OCI-M1 (cell line): ENCODE measurements at places on chromosomes 2 and 18.

DNA sequence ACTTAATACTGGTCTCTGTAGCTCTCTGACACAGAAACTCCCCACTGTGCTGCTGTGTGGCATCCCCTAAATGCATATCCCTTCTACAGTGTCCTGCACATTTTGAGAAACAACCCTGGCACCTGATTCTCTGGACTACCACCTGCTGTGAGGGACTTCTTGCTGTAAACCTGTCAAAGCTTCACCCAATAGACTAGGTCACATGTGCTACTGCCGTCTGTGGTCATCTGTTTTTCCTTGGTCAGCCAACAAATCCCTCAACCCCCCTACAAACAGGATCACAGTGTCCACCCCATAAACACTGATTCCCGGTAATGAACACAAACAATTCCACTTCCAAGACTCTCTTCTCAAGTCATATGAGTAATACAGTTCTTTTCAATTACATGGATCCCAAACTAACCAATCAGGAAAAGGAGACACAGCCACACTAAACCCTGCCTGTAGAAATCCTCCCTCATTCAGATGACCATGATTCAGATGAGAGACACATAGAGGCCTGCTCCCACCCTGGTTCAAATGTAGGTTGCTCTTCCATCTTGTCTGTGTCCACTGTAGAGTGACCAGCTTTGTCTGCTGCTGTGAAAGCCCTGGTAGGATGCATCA lies 1157.4 kb downstream of the RPIA start:
- no peak for DNase-seq

DNA sequence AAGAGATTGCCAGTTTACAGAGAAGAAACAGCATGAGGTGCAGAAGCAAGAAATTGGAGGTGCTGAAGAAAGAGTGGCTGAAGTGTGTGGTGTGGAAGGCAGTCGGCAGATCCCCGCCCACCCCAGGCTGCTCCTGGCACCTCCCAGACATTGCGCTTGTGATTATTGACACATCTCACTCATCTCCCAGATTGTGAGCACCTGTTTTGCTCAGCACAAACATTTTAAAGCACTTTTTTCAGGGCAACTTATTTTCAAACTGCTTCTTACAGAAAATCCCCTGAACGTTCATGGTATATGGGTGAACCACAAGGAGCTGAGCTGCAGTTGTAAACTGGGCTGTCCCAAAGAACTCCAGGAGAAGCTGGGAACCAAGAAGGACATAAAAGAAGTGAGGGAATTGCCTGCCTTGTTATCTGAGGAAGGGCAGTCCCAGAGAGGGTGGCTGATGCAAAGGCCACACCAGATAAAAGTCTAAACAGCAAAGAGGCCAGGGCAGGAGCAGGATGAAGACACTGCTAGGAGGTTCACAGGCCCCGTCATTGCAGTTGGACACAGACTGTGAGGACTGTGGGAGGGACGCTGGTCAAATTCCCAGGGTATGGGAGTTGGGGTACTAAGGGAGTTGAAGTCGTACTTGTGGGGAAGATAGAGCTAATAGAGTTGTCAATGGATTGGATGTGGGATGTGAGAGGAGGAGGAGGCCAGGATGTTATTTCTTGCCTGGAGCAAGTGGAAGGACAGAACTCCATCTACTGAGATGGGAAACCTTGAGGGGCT lies 65.1 kb downstream of the INPP4A start:
- DNase-seq: peak; percentile 20

- DNase-seq: no peak
These were observed 122.3 kb downstream of the ATL2 start for GRCh38 chr2:38254796-38255195.

GRCh38 chr2:42828487-42829425 lies 36.4 kb upstream of the HAAO start:
- peak; percentile 77 for DNase-seq

GRCh38 chr2:1741851-1742250 lies 2.5 kb downstream of the PXDN start:
- DNase-seq: no peak

DNA sequence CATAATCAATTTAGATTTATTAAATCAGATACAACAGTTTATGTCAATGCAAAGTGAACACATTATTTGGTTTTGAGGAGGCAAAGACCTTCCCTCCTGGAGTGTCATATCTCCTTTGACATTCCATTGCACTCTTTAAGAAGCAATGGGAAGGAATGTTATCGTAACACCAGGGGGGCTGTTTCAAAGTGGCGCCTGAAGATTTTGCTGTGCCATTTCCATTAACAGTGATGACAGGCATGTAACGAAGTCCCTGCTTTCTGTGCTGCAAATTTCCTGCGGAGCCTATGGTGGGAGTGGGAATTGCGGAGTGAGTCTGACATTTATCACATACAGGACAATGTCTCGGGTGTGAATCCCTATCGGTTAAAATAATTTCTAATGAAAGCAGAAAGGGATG lies 499.6 kb upstream of the RAB6C start:
- no peak for DNase-seq

GRCh38 chr2:181984060-181984459 lies 1.6 kb upstream of the PPP1R1C start:
- peak; percentile 50 for DNase-seq

DNA sequence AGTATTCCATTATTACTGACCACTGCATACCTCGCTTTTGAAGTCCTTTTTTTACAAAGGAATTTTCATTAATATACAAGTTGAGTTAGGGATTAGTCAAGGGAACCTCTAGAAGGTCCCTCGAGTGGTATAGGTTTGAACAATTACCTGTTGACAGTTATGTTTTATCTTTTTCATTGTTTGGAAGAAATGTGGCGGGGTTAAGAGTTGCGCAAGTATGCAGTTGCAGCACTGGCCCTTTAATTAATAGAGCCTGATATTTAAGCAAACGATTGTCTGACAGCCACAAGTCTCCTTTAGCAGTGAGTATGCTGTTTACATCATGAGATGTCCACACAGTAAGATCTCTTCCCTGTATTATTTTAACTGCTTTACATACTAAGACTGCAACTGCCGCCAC lies 24.3 kb downstream of the KYNU start:
- no peak for DNase-seq

- no peak for DNase-seq
These were observed 671.0 kb upstream of the ACVR2A start for GRCh38 chr2:147173798-147174197.

DNA sequence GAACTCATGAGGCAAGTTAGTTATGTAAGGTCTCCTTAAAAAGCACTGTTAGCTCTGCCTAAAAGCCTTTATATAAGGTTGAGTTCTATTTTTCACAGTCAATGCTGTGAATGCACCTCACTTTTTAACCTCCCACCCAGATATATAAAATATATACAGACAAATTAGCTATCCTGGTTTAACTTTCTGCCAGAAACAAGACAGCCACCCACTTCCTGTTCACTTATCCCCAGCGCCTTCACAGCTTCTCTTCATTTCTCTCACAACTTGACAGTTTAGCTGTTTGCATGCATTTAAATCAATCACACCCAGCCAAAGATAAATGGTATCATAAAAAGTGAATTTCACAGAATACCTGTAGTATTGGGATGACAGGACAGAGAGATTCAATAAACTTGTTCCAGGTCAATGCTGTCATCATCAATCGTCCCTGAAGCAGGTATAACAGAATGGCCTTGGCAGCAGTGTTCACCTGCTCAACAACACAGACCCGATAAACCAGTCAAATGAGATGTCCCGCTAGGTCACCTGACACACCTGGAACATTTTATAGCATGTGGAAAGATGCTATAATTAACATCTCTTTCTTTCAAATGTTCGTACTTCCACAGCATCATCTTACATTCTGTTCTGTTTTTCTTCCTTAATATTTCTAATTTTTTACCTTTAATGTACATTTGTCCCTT lies 55.7 kb downstream of the RTTN start:
- DNase-seq: no peak

DNA sequence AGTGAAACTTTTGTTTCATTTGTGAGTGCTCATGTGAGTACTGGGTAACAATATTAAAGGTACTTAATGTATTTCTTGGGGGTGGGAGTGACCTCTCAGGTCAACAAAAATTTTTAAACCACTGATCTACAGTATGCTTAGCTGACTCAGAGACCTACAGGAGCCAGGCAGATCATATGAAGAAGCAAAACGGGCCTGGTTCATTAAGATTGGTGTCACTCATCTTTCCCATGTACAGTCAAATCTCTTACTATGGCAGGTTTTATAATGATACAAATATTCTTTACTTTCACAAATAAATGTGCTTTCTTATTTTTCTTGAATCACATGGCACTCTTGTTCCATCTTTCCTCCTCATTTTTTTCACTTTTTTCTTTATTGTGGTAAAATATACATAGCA lies 7.7 kb upstream of the TMSB10 start:
- peak; percentile 8 for DNase-seq

DNA sequence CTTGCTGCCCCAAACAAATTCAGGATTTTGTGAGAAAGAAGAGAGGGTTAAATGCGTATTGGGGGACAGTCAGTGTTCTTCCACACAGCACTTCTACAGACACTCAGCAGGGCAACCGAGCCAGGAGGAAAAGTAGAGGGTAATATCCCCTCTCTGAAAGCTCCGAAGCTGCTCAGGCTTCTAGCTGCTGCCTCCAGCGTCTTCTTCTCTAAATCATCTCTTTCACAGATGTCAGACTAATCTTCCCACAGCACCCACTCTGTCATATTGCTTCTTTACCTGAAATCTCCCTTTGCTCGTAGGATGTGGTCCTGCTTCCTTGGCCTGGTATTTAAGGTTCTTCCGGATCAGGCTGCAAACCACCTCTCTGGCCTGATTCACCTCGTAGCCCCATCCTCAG lies 117.6 kb upstream of the HAAO start:
- no peak for DNase-seq

GRCh38 chr2:2922156-2922555 lies 455.5 kb downstream of the EIPR1 start:
- no peak for DNase-seq

GRCh38 chr2:77013457-77013856 lies 508.7 kb downstream of the LRRTM4 start:
- peak; percentile 26 for DNase-seq

DNA sequence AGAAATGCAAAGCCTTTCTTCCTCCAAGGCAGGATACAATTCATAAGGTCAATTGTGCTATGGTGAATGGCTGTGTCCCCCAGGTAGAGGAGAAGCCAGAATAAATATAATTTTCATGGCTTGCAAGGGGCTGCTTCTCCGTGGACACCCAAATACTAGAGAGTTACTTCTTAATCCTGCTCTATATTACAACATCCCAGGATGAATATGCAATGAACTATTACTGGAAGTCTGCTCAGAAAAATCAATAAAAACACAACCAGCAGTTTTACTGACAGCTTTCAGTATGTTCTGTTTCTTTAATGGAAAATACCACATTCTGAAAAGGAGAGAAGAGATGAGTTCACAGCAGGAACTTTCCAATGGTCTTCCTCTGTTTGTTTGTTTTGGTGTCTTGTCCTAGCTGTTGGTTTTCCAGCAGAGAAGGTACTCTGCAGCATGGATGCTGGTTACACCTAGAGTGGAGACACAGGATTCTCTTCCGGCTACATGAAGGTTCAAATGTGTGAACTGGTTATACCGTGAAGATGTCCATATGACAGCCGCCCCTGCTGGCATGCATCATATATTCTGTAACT lies 213.0 kb downstream of the PID1 start:
- DNase-seq: no peak

DNA sequence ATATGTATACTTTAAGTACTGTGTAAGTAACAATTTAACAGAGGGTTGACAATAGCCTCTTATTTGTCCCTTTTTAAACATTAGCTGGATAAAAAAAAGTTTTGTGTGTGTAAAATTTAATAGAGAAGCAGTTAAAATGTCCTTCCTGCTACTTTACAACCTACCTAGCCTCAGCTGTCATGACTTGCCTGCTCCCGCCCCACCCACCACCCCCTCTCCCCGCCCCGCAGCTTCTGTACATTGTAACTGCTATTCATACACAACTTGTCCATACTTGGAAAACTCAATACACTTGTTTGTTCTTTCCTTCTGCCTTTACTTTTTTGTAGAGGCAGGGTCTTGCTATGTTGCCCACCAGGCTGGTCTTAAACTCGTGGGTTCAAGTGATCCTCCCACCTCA lies 19.5 kb downstream of the RELCH start:
- DNase-seq: no peak

DNA sequence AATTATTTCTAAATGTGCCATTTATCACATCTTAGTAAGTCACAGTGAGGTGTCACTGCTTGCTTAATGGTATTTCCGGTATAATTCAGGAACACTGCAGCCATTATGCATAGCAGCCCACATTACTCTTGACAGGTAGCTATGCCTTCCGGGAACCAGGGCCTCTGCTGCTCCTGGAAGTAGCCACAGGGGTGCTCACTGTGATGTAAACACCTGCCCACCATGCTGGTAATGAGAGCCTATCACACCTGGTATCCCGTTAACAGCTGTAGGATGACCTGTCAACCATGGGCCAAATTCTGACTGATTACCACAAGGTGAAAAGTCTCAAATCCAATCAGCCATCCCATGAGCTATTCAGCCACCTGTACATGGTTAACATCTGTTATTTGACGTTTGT lies 647.0 kb upstream of the NXPH2 start:
- DNase-seq: no peak

- no peak for DNase-seq
These were observed 63.3 kb upstream of the ZNF804A start for GRCh38 chr2:184534986-184535385.

DNA sequence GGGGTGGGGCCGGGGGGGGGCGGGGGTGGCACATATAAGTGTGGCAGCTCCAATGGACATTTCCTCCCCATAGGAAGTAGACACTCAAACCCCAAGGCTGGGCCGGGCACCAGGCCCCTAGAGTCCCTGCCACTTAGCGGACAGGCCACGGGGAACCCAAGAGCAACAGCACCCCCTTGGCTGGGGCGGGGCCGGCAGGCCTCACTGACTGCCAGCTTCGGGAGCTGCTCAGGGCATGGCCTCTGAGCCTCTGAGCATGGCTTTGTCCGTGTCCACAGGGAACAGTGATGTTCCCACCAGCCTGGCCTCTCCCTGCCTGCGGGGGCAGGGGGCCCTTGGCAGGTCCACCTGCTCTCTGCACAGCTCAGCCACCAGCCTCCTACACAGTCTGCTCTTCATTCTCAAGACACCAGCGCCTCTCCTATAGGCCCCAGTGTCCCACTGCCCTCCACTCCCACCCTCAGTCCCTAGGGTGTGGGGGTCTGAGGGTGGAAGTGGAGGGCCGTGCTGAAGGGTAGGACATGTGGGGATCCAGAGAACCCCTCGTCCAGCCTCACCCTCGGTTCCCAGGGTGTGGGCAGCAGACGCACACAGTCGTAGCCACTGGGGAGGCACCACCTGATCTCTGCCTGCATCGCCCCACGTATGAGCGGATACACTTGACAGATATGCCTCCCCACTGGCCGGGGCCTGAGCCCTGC lies 106.7 kb downstream of the FAM210A start:
- no peak for DNase-seq

DNA sequence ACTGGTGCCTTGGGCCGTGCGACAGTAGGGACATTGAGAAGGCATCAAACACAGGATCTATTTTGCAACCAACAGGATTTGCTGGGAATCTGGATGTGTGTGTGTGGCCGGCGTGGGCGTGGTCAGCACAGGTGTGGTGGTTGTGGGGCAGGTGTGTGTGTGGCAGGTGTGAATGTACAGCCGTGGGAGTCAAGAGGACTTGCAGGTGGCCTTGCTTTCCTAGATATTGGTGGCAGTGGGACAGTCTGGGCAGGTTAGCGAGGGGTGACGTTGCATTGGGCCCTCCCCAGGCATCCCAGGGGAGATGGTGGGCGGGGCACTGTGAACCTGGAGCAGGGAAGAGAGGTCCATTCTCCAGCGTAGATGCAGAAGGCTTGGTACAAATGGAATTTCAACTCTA lies 3.2 kb upstream of the LIMS2 start:
- no peak for DNase-seq
